ENCODE measurements at places on chromosomes 7 and 10. TPM values are rescaled to one million over a fixed set of nuclear protein-coding genes. Genes with fewer than 3 reads are reported as not detected.

GRCh38 chr10:86410542-86411124 lies 44.0 kb upstream of the GRID1 start:
- no peak for DNase-seq

GRM8 gene
- 6.6 TPM for total RNA-seq

SLC16A12 gene
- total RNA-seq, result 2.0 TPM

GRCh38 chr7:92963566-92963965 lies 127.2 kb upstream of the CDK6 start:
- DNase-seq, result no peak
